ENCODE measurements at places on chromosomes 7 and 10.
A peak's percentile ranks its signal among the peaks of the same experiment; 100 is the strongest.

DNA sequence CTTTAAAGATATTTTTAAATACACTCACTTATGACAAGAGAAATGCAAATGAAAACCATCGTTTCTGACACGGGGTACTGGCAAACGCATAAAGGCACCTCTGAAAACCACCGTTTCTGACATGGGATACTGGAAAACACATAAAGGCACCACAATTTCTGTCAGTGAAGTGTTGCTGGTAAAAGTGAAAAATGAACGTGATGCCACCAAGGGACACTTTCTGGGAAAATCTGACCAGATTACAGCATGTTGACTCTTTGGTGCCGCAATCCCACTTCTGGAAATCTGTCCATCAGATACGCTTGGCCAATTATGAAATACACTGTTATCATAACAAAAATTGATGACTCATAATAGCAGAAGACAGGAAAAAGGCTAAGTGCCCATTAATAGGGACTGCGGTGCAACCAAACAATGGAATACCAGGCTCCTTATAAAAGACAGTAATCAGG is 131.7 kb downstream of the ZMYND11 start:
- DNase-seq: no peak

DNA sequence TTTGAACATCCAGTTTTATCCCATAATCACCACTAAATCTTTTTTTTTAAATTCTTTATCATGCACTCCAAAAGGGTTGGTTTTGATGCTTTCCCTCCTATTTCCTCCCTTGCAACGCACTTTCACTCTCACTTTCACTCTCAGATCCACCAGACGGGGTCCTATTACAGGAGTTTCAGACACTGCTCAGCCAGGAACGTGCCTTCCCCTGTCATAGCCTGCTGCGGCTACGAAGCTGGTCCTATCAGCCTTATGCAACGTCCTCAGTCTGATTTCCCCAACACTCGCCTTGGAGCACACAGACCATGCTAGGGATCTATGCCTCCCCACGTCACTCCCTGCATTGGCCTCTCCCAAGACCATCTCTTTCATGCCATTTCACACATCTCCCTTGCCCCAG is 23.4 kb downstream of the ZPBP start:
- DNase-seq: no peak

DNA sequence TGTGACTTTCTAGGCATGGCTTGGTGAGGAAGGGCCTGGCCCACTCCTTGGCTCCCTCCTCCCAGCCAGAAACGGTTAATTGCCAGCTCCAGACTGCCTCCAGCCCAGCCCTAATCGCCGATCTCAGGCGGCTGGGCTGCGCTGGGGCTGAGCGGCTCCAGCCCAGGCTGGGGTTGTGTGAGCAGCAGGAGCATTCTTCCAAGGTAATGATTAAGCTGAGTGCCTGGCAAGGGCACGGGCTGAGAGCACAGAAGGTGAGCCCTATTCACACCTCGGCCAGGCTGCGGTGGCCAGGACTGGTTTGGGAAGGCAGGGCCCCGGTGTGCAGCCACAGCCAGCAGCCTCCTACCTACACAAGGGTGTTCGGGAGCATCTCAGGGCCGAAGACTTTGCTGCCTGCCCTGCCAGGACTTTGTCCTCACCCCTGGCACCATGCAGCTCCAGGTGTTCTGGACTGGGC is at the start of gene TMEM72:
TMEM72 (plus strand) TSS at position 257 of the 460 bp plus-strand sequence; CDS start at position 433, 176 bp downstream.
- DNase-seq: no peak

DNA sequence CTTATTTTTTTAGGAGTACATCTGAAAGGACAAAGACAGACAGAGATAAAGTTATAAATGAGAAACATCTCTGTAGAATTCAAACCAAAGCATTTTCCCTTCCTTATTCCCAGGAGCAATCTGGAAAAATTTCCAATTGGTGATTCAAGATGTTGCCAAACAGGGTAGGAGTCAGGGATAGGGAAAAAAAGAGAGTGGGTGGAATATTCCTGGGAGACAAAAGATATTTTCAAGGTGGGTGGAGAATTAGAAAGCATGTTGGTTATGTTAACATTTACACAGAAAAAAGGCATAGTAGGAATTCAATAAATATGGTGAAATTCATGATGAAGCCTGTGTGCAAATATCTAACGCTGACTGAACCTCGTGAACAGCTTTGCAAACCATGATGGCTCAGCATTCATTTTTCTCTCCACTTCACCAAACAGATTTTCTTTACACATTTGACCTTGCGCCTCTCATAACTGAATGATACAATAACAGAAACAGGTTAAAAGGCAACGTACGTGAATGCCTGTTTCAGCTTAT is 25.1 kb downstream of the SLC26A5 start:
- no peak for DNase-seq

DNA sequence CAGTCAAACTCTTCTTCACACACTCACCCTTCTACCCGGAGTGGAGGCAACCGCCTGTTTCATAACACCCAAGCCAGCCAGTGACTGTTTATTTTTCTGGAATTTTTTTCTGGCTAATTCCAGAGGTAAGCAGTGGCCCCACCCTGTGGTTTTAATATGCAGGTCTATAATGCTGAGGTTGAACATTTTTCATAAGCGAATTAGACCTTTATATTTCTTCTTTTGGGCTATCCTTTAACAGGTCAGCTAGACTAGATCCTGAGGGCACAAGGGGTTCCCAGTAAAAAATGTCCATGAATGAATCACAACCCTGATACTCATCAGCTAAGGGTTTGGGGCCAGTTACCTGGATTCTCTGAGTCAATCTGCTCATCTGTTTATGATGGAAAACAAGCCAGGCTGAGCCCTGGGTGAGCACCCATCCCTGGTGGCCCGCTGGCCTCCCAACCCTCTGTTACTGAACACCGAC is 76.2 kb downstream of the GRB10 start:
- DNase-seq: no peak

GRCh38 chr10:95315509-95315908 is 24.7 kb upstream of the PDLIM1 start:
- no peak for DNase-seq

GRCh38 chr10:96747734-96748550 is 27.6 kb upstream of the PIK3AP1 start:
- DNase-seq: no peak

GRCh38 chr7:91949221-91950009 is 8.8 kb downstream of the AKAP9 start:
- DNase-seq: no peak

DNA sequence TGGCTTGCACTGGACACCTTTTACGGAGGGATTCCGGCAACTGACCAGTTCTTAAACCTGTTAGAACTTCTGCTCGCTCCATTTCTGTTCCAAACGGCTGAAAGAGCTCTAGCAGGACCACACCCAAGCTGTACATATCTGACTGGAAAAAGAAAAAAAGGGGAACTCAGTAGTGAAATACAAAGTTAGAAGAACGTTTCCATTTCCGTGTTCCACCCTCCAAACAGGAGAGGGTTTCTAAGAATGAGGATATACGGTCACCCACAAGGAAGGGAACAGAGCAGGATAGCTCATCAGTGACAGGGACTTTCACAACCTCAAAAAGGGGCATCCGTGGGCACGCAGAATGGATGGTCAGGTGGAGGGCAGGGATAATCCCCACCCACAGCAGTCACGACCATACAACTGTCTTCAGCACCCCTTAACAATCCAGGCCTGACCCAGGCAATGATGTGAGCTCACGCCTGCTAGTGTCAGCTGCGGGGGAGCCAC is 4.3 kb upstream of the ANKRD61 start:
- DNase-seq: no peak

DNA sequence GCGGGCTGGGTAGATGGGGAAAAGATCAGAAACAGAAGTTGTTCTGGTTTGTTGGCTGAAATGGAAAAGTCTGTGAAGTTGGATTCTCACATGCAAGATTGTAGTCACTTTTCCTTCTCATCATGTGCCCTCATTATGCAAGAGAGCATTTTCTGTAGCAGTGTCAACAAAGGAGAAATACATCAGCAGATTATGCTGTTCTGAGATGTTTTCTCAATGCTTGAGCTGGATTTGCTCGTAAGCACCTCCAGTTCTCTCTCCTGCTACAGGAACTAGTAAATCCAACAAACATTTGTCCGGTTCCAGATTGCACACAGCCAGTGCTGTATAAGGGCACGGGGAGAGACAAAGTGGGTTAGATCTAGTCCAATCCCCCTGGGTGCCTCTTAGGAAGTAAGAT is 90.0 kb downstream of the GATA3 start:
- DNase-seq: no peak

DNA sequence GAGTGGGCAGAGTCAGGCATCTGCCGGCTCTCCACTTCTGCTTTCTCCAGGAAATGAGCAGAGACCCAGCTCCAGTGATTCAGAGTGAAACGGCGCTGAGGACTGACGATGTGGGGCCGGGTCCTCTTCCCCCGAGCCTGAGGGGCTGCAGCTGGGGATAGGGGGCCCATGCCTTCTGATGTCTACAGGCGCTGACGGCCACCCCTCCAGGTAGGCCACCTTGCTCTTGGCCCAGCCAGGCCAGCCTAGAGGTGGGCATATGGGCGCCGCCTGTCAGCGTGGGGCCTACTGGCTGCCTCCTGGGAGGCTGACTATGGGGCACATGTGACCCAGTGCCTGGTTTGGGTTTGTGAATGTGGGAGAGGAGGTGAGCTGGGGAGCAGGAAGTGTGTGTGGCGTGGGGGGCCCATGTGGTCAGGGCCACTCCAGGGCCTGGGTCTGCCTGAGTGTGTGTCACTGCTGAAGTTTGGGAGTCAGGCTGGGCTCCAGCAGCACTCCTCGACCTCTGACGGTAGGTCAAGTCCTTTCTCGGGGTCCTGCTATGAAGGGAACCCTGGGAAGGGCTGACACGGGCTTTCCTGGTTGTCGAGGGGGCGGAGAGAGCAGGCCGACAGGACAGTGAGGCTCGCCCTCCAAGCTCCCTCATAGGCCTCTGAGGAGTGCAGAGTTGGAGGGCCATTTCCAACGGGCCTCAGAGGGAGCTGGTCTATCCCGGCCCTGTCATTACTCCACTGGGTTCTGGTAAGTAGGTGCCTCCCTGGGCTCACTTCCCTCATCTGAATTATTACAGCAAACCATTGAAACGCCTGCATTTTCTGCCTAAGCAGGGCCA is at the start of gene WDFY4:
WDFY4 (plus strand) TSS at position 82 of the 832 bp plus-strand sequence. CDS start 24,860 bp downstream, outside the sequence.
- DNase-seq: no peak

DNA sequence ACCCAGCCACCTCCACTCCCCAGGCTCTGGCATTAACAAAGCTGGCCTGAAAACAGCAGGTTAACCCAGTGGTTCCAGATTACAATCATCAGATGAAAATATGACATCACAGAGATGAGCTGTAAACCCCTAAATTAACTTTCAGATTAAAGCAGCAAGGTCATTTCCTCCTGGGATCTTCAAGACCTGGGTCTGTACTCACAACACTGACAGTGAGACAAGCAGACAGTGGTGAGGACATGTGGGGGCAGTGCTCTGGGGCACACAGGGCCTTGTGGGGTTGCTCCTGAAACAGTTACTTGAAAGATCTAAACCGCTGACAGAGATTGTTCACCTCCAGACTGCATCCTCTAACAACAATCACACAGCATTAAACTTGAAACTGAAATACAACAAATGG is 134.1 kb downstream of the ZNF438 start:
- DNase-seq: no peak

DNA sequence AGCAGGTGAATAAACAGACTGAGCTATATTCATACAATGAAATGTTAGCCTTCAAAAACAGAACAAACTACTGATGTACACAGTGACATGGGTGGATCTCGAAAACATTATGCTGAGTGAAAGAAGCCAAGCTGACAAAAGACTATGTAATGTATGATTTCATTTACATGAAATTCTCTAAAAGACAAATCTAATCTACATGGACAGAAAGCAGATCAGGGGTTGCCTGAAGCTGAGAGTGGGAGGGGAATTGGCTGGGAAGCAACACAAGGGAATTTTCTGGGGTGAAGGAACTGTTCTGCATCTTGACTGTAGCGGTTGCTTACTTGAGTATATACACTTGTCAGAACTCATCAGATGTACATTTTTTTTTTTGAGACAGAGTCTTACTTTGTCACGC is 121.7 kb upstream of the SVIL start:
- no peak for DNase-seq

- peak; percentile 72 for DNase-seq
Observed at GRCh38 chr7:1053002-1053411, 8.7 kb downstream of the GPR146 start.

DNA sequence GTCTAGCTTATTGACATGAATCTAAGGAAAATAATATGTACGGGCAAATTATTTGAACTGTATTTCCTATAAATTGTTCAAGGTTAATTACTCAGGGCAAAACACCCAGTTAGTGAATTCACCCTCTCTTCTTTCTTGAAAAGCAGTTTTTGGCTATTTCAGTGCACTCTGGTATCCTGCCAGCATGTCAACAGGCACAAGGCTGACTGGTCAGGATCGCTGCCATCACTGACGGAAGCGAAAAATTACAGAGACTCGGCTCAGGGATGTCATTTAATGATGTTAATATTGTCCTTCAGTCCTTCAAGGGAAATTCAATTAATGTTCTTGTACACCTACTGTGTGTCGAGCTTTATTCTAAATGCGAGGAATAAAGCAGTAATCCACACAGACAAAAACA is 28.3 kb upstream of the OLAH start:
- DNase-seq: no peak

DNA sequence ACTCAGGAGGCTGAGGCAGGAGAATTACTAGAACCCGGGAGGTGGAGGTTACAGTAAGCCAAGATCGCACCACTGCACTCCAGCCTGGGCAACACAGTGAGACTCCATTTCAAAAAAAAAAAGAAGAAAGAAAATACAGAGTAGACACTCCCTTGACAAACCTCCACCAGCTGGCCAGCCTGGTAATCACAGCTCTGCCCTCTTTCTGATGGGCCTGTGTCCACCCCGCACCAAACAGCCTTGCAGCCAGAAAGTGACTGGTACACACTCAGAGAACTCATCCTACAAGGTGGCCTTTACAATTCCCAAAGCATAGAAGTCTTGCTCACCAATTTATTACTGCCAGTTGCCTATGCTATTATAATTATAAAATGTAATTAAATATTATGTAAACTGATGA is 66.6 kb downstream of the COBL start:
- DNase-seq: no peak

DNA sequence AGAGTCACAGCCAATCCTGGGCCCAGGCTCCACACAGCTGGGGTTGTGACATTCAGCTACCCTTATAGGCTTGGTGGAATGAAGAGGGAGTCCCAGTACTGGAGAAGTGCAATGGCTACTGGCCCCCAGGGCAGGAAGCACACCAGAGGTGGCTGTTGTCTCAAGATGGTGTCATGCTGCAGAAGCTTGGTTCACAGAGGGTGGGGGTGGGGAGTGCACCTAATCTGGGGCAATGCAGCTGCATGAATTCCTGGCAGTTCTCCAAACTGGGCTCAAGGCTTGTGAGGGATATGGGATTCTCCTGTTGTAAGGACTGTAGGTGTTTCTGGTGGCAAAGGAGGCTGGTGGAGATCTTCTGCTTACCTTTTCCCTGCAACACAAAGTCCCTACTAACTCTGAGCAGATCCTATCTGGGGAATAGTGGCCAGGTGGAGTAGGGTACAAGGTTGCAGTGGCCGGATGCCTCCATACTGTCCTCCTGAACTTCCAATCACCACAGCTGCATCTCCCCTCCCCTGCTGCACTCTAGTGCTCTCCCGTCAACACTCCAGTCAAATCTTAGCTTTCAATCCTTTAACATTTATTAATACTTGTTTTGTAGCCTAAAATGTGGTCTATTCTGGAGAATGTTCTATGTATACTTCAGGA is 27.4 kb upstream of the PLA2G12B start:
- DNase-seq: no peak

GRCh38 chr7:138752518-138753149 is 45.2 kb upstream of the TMEM213 start:
- no peak for DNase-seq

Measured in endothelial cell (in vitro differentiated cells).